ENCODE measurements at places on chromosomes 12 and 14. TPM values are rescaled to one million over a fixed set of nuclear protein-coding genes. Genes with fewer than 3 reads are reported as not detected.

Gene NUDT4
- total RNA-seq, result 41.0 TPM

- ATAC-seq, result peak; percentile 78
These were observed at the start of gene SNRNP35 for GRCh38 chr12:123457980-123458779. SNRNP35 (plus strand) TSS chr12:123458139; CDS start chr12:123465541, 7,402 bp downstream.

DNA sequence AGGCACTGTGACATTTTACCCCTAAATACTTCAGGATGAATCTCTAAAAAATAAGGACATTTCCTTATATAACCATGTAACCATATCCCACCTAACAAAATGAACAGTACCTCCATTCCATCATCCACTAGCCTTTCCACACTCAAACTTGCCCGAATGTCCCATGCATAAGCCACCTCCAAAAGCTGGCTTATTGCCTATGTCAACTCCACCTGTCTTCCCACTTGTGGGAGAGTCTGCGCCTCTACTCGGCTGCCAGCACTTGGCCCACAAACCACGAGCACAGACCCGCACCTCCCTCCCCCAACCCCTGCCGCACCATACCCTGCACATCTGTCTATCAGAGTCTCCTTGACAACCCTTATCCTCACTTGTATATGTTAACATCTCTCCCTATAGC is 165.8 kb downstream of the CALM1 start:
- no peak for ATAC-seq

DNA sequence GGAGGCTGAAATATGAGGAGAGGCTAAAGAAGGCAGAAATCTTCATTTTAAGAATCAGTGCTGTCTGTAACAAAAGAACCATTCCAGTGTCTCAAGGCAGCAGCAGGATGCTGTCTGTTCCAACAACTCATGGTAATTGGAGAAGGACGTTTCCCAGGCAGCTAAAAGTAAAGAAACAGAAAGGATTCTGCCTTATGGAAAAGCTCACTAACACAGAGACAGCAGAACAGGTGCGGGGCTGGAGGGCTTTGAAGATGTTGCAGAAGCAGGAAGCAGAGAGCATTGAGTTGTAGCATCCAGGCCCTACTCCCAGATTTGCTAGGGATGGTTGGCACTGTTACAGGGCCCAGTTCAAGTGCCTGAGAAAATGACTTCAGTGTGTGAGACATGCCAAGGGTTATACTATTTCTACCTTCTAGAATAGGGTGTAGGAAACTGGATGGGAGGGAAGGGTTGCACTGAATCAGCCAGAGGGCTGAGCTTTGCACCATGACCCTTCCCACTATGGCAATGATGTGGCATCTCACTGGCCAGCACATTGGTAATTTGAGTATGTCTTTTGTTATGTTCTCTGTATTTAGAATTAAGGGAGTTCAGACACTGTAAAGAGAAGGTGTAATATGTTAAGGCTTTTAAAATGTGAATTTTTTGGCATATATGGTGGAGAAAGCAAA is 160.0 kb upstream of the FBXO33 start:
- ATAC-seq, result no peak

GRCh38 chr14:54174457-54174856 is 217.8 kb upstream of the BMP4 start:
- no peak for ATAC-seq

GRCh38 chr14:22982477-22983245 is at the start of gene AJUBA:
AJUBA (minus strand) TSS chr14:22982551; CDS start chr14:22982266, 285 bp downstream.
- peak; percentile 50 for ATAC-seq

DNA sequence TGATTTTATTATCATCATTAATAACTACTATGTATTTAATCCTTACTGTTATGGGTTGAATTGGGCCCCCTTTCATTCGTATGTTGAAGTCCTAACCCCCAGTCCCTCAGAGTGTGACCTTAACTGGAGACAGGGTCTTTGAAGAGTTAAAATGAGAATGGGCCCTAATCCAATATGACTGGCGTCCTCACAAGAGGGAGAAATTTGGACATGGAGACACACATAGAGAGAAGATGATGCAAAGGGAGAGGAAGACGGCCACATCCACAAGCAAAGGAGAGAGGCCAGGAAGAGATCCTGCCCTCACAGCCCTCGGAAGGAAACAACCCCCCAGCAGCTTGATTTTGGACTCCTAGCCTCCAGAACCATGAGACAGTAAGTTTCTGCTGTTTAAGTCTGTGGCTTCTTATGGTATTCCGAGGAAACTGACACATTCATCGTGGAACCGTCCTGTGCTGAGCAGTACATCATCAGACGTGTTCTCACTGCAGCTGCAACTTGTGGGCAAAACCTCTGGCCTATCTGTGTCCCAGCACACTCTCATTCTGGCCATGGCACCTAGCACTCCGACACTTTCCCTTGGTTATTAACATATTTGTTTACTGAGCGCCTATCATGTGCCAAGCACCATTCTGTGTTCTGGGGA is 127.6 kb downstream of the SLC38A6 start:
- no peak for ATAC-seq

- ATAC-seq, result peak; percentile 23
These were observed 648 bp downstream of the CHD4 start for GRCh38 chr12:6606331-6607131.

Gene CD69
- 2.2 TPM for total RNA-seq

DNA sequence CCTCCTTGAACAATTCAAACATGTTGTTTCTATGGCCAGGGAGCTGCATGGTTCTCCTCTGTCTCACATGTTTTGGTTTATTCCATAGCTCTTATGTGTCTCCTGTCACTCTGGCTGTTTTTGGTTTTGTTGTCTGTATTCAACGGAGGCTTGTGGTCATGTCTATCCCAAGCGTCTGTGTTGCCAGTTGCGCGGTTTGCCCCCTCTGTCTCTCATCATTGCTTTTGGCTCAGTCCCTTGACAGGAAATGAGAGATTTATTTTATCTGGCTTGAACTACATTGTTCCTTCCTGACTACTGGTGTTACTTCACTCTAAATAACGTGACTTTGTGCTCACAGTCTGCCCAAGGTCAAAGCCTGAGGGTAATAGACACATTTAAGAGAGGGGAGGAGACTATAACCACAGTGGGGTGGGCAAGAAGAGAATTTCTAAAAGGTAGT is 96.4 kb upstream of the SOX5 start:
- peak; percentile 56 for ATAC-seq

GRCh38 chr14:33435911-33436689 is 497.4 kb downstream of the NPAS3 start:
- ATAC-seq, result peak; percentile 57

Gene SPX
- 0.27 TPM for total RNA-seq

Gene NABP2
- total RNA-seq, result 28.0 TPM

Gene LGMN
- 33.0 TPM for total RNA-seq

DNA sequence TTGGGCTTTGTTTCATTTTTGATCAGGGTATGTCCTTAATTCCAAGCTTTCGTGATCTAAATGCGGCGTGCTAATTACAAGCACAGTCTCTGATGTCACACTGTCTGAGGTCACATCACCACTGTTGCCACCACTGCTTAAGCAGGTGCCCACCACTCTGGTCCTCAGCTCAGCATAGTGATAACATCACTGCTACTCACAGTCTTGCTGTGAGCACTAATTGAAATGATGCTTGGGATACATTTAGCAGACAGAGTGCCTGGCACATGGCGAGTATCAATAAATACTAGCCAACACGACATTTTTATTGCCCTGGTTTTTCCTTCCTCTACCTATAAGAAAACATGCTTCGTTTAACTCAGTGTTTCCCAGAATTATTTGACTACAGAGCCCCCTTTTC is 7.9 kb downstream of the RILPL2 start:
- ATAC-seq, result no peak

Gene KMT2D
- 18.9 TPM for total RNA-seq

GRCh38 chr12:53096759-53097158 is 708 bp upstream of the IGFBP6 start:
- ATAC-seq, result no peak

Gene GEMIN2
- total RNA-seq, result 26.5 TPM

DNA sequence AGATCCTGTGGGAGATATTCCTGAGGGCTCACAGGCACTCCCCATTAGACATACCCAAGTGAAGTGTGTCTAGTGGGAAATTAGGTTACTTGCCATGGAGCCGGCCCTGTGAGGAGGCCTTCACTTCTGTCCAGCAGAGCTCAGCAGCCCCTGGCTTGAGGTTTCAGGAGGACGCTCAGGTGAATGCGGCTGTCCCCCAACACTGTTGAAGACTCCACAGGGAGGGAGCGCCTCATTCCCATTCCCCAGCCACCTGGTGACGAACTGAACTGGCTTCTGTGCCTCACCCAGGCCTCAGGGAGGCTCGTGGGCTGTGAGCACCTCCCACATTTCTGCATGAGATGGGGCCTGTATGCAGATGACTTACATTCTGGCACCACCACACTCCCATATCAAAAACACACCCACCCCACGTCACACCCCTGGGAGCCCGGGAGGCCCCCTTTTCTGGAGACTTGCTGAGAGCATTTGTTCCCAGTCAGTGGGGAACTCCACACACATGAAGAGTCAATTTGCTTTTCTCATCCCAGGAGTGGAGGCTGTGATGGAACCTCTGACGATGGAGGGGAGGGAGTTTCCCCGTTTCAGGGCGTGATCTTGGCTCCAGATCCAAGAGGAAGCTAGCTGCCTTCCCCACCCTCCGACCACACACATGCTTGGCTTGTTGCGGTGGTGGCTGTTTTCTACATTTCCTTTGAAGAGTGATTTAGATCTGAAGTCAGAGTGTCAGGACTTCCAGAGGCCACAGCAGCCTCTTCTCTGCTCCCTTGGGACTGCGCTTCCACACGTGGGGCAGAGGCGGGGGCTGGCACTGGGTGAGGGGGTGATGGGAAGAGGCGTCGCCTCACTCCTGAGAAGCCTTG is 120.7 kb downstream of the ADGRD1 start:
- ATAC-seq, result peak; percentile 89

- peak; percentile 35 for ATAC-seq
These were observed 478.5 kb downstream of the NELL2 start for GRCh38 chr12:44397631-44398030.

Gene ADCY4
- 0.50 TPM for total RNA-seq

- no peak for ATAC-seq
These were observed 207.7 kb downstream of the RAD51B start for GRCh38 chr14:68027276-68027675.

Gene DUSP6
- 56.4 TPM for total RNA-seq

Gene SMOC1
- total RNA-seq, result 1.6 TPM

DNA sequence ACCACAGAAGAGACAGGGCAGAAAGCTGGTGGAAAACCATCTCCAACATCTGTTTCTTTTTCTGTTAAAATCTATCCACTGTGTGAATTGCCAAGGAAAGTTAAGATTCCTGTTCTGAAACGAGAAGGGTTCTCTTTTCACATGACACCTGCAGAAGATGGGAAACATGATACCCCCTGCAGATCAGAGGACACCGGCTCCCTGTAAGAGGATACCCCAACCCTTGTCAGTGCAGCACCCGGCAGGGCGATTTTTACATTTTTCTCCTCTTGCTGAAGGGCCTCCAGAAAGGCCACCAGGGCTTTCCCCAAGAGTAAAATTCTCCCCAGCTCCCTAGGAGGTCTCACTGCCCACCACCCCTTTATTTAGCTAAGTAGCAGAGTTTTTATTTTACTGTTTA is 48.2 kb downstream of the DPF3 start:
- ATAC-seq, result no peak

GRCh38 chr14:42869681-42870080 is 1263.0 kb downstream of the LRFN5 start:
- no peak for ATAC-seq

GRCh38 chr12:111298582-111299436 is 70.1 kb downstream of the PHETA1 start:
- peak; percentile 85 for ATAC-seq

DNA sequence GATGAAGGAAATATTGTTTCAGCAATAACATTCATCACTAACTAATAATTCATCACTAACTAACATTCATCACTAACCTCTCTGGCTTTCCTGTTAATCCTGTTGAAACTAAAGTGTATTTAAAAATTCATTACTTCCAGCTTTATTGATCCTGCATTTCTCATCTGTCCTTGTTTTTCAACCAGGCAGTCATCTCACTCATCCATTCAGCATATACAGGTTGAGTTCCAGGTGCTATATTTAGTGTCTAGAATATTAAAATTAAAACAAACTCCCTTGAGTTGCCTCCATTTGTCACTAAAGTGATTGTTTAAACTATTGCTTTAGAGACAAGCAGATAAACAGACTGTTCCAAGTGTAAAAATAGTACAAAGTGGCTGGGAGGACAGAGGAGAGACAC is 58.1 kb downstream of the ATXN7L3B start:
- peak; percentile 56 for ATAC-seq

- ATAC-seq, result no peak
These were observed 35.7 kb downstream of the ADGRD1 start for GRCh38 chr12:130989391-130989790.

Gene SERPINA9
- total RNA-seq, result not detected

- ATAC-seq, result no peak
These were observed 23.0 kb upstream of the NR2C1 start for GRCh38 chr12:95096378-95096777.

Gene KERA
- total RNA-seq, result 0.09 TPM

DNA sequence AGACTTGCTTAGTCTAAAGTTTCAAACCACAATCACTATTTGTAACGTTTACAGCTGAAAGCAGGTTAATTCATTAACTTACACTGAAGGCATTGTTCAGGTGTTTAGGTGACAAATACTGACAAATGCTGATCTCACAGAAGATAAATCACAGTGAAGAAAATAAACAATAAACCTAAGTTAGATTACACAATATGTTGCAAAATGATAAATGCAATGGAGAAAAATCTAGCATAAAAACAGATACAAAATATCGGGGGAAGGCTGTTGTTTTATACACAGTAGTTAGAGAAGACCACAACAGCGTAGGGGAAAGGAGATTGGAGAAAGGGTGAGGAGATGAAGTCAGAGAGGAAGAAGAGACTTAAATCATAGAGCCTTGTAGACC is 3.0 kb downstream of the SCAF11 start:
- no peak for ATAC-seq

GRCh38 chr12:52721838-52722470 is 18.6 kb upstream of the KRT77 start:
- ATAC-seq, result no peak

Gene LMO3
- total RNA-seq, result 5.4 TPM

DNA sequence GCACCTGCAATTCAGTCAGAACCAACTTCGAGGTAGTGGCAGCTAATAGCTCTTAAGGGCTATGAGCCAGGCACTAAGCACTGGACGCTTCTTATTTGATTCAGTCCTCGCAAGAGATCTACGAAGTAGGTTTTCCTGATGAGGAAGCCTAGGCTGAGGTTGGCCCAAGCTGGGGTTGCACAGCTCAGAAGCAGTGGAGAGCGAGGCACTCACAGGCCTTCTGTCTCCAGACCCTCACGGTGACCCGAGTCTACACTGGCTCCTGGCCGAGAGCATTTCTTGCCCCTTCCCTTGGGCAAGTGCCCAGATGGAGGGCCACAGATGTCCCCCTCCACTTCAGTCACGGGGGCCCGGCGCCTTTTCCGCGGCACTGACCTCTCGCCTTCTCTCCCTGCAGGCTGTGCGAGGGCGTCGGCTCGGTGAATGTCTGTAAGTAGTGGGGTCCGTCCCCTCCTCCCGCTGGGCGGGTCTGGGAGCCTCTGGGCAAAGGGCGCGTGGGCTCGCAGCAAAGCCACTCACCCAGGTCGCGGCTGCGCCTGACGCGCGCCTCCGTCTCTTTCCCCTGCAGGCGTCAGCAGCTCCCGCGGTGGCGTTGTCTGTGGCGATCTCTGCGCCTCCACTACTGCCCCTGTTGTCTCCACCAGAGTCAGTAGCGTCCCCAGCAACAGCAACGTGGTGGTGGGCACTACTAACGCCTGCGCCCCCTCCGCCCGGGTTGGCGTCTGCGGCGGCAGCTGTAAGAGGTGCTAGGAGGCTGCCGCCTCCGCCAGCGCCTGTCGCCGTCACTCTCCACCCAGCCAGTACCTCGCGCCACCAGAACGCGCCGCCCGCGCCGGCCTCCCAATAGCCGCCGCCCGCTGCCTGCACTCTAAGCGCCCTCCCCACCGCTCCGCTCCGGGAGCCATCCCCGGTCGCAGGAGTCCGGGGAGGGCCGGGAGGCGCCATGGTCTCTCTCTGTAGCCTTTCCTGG is 13.1 kb downstream of the KRT83 start:
- ATAC-seq, result peak; percentile 97

- ATAC-seq, result no peak
These were observed 116.4 kb downstream of the EML1 start for GRCh38 chr14:99909513-99910064.

Data from motor neuron (in vitro differentiated cells).